Activated CD4-positive, alpha-beta memory T cell treated with anti-CD3 and anti-CD28 coated beads for 36 hours (primary cell): ENCODE measurements at places on chromosomes 2 and 18. TPM values are rescaled to one million over a fixed set of nuclear protein-coding genes. Genes with fewer than 3 reads are reported as not detected.

- no peak for DNase-seq
- no peak overlapping the region for H3K27ac ChIP-seq
- H3K4me3 ChIP-seq = no peak overlapping the region
- peaks cover 2% of the 10 kb centered on the region for H3K4me1 ChIP-seq
- H3K36me3 ChIP-seq = no peaks in the 10 kb centered on the region
- peaks cover 3% of the 10 kb centered on the region for H3K27me3 ChIP-seq
Observed at GRCh38 chr2:60356346-60356745, 197.1 kb downstream of the BCL11A start.

The DES gene
- total RNA-seq = not detected

The RSAD2 gene
- 8.6 TPM for total RNA-seq

- H3K36me3 ChIP-seq = peaks cover 16% of the 10 kb centered on the region
- H3K27me3 ChIP-seq = no peaks in the 10 kb centered on the region
- no peak overlapping the region for H3K4me3 ChIP-seq
- peaks cover 15% of the 10 kb centered on the region for H3K4me1 ChIP-seq
- H3K27ac ChIP-seq = no peak overlapping the region
- DNase-seq = no peak
Observed at GRCh38 chr18:35122586-35123224, 81.5 kb downstream of the MAPRE2 start.

- H3K27me3 ChIP-seq = peaks cover 1% of the 10 kb centered on the region
- no peak overlapping the region for H3K27ac ChIP-seq
- peaks cover 15% of the 10 kb centered on the region for H3K4me1 ChIP-seq
- DNase-seq = no peak
Observed at GRCh38 chr2:226607379-226607778, 192.2 kb downstream of the IRS1 start.

The ITM2C gene
- 23.0 TPM for total RNA-seq

DNA sequence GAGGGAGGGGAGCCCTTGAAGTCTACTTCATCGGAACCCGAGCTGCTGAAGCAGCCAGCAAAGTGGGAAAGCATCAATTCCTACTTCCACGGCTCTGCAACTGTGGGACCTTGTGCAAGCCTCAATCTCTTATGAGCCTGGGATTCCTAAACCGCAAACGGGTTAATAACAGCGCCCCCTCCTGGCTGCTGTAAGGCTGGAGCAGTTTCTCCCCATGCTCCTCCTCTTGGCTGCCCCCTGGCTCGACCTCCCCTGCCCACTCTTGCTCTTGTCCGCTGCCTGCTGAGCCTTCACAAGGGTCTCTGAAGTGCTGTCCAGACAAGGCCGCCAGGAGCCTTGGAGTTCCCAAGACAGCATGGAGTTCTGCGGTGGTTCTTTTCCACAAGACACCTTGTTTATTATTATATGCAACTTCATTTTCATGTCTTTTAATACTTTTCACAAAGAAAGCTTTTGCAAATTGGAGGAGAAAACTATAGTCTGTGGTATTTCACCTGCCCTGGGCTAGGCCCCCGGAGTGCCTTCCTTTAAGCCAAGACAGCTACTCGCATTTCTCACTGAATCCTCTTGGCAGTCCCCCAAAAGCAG, 157.2 kb downstream of the DDX1 start:
- no peak overlapping the region for H3K27ac ChIP-seq
- peak; percentile 17 for DNase-seq
- H3K27me3 ChIP-seq = peaks cover 4% of the 10 kb centered on the region
- H3K4me3 ChIP-seq = no peak overlapping the region
- H3K4me1 ChIP-seq = no peaks in the 10 kb centered on the region

GRCh38 chr2:175154661-175155082, 13.3 kb downstream of the ATF2 start:
- peaks cover 8% of the 10 kb centered on the region for H3K36me3 ChIP-seq
- no peak overlapping the region for H3K4me3 ChIP-seq
- peaks cover 46% of the 10 kb centered on the region for H3K4me1 ChIP-seq
- peak overlapping the region; percentile 75 for H3K27ac ChIP-seq

DNA sequence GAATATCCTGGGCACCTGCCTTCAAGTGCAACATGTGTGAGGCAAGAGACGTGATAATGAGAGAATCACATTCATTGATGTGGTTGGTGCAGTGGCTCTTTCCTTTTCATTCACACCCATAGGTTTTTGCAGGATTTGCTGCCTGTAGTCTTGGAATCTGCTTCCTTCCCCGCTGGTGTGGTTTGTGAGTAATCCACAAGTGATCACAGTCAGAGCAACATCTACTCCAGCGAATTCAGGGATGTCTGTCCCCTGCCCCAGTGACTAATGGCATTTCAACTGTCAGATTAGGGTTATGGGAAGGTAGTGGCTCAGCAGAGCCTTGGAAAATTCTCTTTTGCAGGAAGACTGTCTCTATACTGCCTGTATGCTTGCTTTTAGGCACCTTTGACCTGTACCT, 225.5 kb upstream of the RBMS1 start:
- H3K36me3 ChIP-seq = no peaks in the 10 kb centered on the region
- H3K4me3 ChIP-seq = no peak overlapping the region
- H3K27ac ChIP-seq = no peak overlapping the region

DNA sequence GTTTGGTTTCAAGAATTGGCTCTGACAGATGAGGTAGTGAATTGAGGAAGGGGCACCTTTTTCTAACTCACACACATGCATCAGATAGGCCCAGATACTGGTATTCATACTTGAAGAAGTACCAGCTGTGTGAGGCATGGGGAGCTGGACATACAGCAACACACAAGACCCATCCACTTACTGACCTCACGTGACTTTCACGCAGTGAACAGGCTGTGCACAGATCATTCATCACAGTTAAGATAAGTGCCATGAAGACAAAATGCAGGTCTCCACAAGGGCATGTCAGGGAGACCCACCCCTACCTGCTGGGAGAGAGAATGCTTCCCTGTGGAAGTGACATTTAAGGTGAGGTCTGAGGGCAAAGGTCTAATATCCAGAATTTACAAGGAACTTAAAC, 38.6 kb downstream of the SP110 start:
- H3K27ac ChIP-seq = no peak overlapping the region
- H3K36me3 ChIP-seq = peaks cover 76% of the 10 kb centered on the region
- H3K27me3 ChIP-seq = no peaks in the 10 kb centered on the region
- H3K4me1 ChIP-seq = no peaks in the 10 kb centered on the region

DNA sequence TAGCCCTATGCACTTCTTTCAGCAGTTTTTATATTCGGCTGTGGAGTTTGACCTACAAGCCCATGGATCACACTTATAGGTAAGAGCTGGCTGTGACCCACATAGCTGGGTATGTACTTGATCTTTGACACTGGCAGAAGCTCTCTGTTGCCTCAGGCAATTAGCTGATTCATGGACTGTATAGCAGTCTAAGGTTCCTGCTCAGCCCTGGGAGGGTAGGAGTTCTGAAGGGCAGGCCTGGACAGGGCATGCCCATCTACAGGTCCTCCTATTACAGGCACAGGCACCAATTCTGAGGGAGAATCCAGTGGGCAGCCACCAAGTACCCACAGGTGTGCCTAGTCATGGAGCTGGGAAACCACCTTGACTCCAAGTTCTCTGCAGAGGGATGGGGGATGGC, 301.8 kb upstream of the GALNT5 start:
- H3K4me1 ChIP-seq = no peaks in the 10 kb centered on the region
- no peak for DNase-seq
- H3K27ac ChIP-seq = no peak overlapping the region
- no peaks in the 10 kb centered on the region for H3K27me3 ChIP-seq

The DSG1 gene
- not detected for total RNA-seq

The MC5R gene
- not detected for total RNA-seq

The CTIF gene
- total RNA-seq = 4.6 TPM

The RAB6C gene
- not detected for total RNA-seq
